CD14-positive monocyte (primary cell): ENCODE measurements at places on chromosomes 6 and 20.
A peak's percentile ranks its signal among the peaks of the same experiment; 100 is the strongest.

GRCh38 chr6:17470202-17470937 is 77.0 kb downstream of the CAP2 start:
- DNase-seq = no peak

GRCh38 chr20:41969656-41970055 is 351.5 kb upstream of the CHD6 start:
- no peak for DNase-seq

GRCh38 chr6:93735099-93735498 is 315.7 kb upstream of the EPHA7 start:
- no peak for DNase-seq

DNA sequence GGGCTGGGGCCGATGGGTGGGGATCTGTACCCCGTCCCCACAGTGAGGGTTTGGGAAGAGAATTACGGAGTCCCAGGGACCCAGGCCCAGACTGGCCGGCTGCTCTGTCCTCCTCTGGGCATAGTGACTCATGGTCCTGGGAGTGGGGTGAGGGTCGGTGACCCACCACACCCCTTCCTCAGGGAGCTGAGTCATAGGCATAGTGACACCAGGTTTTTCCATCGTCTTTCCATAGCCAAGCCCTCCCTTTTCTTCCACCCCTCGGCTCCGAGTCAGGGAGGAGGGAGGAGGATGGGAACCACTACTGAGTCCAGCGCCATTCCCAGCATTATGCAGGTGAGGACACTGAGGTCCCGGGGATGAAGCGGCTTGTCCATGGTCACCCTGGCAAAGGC is 8.9 kb downstream of the CYP21A2 start:
- no peak for DNase-seq

DNA sequence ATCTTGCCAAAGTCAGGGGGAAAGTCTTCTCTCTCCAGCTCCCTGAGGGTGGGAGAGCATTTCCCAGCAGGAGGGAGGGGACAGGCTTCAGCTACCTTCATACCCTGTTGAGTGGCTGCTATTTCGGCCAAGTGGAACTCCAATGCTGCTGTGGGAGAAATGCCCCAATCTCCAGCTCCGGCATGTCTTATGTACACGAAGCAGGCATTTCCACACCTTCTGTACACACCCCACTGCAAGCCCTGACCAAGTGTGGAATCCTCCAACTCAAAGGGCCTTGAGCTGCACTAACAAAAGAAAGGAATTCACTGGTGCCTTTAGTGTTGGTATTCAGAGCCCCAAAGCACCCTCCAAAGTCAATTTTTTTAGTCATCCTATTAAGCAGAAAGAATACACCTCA is 313.6 kb upstream of the NT5E start:
- no peak for DNase-seq

- DNase-seq = no peak
Measured at GRCh38 chr20:61762886-61763739, 302.6 kb downstream of the TAF4 start.

DNA sequence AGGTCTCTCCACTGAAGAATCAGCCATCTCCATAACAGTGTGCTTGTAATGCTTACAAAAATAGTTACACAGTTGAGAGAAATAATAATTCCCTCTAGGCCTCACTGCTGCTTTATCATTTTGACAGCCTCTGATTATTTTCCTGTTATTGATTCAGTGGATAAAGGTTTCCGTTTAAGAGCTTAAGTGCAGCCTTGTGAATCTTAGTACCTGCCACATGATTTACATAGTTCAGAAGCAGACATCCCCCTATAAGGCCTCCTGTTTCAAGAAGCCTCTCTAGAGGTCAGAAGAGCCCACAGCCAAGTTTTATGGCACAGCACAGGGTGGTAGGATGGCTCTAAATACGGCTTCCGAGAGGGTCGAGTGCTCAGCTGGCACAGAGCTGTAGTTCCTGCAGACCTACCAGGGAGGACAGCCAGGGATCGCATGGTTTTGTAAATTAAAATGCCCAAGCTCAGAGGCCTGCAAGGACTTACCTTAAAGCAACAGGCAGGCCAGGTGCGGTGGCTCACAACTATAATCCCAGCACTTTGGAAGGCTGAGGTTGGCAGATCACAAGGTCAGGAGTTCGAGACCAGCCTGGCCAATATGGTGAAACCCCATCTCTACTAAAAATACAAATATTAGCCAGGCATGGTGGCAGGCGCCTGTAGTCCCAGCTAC is 17.6 kb upstream of the PYGB start:
- no peak for DNase-seq

- peak; percentile 17 for DNase-seq
Measured at GRCh38 chr6:149566410-149567193, 427 bp downstream of the GINM1 start.

- no peak for DNase-seq
Measured at GRCh38 chr20:44684047-44684967, 30.9 kb upstream of the CCN5 start.

DNA sequence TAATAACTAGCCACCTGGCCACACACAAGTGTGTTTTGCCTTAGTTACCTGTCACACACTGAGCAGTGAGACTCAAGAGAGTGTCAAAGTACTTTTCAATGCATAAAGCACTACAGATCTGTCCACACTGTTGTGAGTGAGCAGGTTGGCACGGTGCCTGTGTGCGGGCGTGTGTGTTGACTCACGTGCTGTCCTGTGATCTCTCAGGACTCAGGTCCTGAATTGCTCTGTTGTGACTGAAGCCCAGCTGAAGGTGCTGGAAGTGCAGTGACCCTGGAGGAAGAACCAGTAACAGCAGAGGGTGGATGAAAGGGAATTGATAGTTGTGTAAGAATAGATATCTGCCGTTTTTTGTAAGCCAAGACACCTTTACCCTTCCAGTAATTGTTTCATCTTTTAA is 18.3 kb downstream of the SLC16A10 start:
- DNase-seq = no peak

GRCh38 chr6:170111816-170112582 is 178.9 kb downstream of the DLL1 start:
- no peak for DNase-seq

GRCh38 chr20:10649797-10650160 is 24.0 kb downstream of the JAG1 start:
- DNase-seq = no peak

DNA sequence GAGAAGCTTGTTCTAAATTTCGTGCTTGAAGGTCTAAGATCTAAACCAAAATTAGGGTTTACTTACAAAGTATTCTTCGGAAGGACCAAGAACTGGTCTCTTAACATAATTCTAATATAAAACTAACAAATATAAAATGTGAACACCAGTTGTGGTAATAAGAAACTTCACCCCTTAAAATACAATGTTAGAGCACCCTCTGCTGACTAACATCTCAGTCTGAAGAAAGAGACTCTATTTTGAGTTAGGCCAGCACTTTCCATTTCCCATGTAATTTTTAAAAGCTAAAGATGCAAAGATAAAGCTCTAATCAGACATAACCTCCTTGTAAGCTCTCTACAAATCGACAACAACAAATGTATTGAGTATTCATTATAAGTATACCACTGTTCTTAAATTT is 24.6 kb downstream of the ATG5 start:
- peak; percentile 12 for DNase-seq

- DNase-seq = no peak
Measured at GRCh38 chr20:32650401-32650944, 23.3 kb downstream of the C20orf203 start.

DNA sequence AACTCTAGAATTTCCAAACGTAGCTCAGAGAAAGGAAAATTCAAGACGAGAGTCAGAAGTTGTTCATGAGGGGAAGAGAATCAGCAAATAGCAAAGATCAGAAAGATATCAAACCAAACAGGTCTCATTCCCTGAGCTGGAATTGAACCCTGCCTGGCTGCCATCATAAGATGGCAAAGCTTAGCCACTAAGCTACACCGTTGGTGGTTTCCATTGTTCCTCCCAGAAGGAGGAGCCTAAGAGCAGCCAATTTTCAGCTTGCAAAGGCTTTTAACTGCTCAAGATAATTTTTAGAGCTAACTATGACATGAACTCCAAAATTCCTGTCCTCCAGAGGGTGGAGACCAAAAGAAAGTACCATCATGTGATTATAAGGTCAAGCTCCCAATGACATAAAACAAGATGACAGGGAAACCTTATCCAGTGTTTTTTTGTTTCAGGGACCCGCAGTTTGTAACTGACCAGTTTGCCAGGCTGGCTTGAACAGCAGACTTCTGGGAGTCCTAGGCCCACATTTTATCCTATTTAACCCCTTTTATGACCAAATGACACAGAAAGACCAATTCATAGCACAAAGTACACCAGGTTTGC is 55.9 kb downstream of the COL11A2 start:
- DNase-seq = no peak

GRCh38 chr6:82227770-82228169 is 19.8 kb downstream of the IBTK start:
- DNase-seq = no peak

DNA sequence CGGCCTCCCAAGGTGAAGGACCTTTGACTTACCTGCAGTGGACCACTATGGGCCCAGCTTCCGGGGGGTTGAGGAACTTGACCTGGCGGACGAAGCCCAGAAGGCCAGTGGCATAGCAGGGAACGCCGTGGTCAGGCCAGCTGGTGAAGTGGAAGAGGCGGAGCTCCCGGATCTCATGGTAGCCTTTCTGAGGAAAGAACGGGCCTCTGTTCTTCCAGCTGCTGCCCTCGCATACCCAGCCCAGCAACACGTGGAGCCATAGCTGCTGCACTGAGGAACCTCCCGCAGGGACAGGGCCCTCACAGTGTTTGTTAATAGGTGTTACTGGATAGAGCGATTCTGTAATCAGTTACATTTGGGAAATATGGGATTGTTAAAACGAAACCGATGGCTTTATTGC is 492.1 kb upstream of the CHD6 start:
- DNase-seq = no peak

DNA sequence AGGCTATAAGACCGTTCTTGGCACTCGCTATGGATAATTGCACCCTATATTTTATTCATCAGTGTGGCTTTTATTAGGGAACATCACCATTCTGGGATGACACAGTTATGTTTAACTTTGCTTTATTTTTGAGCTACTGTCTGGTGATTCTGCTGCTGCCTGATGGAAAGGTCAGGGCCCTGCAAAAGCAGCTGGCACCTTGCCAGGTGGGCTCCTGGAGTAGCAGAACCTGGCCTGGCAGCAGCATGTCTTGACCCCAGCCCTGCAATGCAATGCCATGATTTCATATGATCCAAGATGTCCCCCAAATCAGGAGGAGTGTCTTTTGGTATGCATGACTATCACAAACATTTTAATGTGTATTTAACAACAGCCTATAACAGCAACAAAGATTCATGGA is 228.4 kb upstream of the RSPO3 start:
- DNase-seq = no peak

GRCh38 chr6:151958332-151958731 is 150.8 kb downstream of the ESR1 start:
- DNase-seq = peak; percentile 58

GRCh38 chr6:129210684-129211083 is 327.7 kb downstream of the LAMA2 start:
- DNase-seq = no peak

GRCh38 chr6:152300517-152300916 is 336.6 kb downstream of the SYNE1 start:
- DNase-seq = no peak

- DNase-seq = no peak
Measured at GRCh38 chr6:37310966-37311365, 42.8 kb upstream of the RNF8 start.

- no peak for DNase-seq
Measured at GRCh38 chr6:52998603-52999002, 3.5 kb upstream of the GSTA4 start.

DNA sequence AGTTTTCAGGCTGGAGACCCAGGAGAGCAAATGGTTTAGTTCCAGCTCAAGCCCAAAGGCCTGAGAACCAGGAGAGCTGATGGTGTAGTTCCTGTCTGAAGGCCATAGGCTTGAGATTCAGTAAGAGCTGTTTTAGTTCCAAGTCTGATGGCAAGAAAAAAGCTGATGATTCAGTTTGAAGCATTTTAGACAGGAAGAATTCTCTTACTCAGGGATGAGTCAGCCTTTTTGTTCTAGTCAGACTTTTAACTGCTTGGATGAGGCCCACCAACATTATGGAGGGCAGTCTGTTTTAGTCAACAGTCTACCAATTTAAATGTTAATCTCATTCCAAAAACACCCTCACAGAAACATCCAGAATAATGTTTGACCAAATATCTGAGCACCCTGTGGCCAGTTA is 2.5 kb downstream of the ZSCAN26 start:
- DNase-seq = peak; percentile 4

- DNase-seq = no peak
Measured at GRCh38 chr6:62146954-62147853, 138.8 kb downstream of the KHDRBS2 start.

DNA sequence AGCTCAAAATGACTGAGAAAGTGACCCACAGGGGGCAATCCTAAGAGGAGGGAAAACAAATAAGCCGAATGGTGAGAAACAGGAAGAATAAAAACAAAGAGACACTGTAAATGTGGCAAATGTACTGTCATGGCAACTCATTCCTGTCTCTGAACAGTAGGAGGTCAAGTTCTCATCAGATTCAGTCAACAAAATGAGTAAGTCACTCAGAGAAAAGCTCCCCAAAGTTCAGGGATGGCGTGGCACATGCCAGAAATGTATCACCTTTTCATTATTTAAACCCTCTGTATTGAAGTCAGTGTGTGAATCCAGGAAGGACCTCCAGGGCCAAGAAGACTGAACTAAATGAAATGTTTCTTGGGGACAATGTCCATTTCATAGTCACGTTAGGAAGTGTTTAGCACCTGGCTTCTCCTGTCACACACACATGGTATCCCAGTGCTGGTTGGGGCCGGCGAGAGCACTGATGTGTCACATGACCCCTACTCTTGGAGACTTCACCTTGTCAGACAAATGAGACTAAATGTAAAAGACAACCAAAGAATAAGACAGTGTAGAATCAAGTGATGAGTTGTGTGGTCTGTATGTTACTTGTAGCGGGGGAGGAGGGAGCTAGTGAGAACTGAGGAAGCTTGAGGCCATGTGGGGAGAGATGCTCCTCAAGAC is 20.7 kb downstream of the CNR1 start:
- DNase-seq = no peak

DNA sequence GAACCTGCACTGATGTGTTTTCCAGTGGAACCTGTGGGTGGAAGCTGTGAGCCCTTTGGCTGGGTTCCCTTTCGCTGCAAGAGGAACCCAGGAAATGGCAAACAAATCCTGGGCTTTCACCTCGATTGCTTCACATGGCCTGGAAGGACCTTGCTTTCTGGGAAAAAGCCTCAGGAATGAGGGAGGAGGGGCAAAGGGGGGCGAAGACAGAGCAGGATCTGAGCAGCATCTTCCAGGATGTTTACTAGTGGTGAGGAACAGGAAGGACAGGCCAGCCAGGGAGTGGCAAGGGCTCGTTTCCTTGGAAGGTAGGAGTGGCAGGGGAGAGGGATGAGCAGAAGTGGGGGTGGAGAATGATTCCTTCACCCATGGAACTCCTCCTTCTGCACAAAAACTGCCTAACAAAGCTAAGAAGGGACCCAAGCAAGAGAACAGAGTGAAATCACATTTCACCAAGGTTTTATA is 5.9 kb downstream of the SLC2A10 start:
- DNase-seq = no peak

DNA sequence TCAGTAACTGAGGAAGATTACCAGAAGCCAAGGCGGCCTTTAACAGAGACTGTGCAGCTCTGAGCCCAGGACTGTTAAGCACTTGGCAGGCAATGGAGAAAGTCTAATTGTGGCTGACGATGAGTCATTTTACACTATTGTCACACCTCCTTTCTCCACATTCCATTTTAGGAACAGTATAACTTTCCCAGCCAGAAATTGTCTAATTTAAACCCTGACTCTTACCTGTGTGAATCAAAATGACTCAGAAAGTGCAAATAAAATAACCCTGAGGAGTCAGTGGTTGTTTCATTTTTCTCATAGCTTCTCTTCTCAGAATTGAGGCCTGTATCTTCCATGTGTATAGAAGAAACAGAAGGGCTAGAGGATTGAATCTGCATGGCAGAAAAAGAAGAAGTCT is 40.0 kb upstream of the OPN5 start:
- DNase-seq = no peak
